NB4 (cell line): ENCODE measurements at places on chromosomes 2 and 18.

DNA sequence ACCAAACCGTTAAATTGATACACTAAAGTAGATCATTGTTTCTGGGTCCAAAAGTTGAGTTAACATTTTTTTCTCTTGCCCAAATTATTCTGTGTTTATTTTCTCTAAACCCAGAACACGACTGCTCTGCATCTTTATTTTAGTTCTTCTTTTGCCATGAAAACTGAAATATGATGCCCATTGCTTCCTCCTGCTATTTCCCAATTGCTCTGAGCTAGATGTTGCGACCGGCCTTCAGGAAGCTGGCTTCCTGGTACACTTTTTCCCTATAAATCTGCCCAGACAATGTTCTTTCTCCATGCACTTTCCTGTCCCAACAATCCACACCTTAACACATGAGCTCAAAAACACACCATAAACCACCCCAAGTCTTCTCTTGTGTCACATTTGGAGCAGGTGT lies 501.4 kb downstream of the FBXO15 start:
- DNase-seq = no peak

- DNase-seq = no peak
These were observed 8.0 kb downstream of the SIX3 start for GRCh38 chr2:44949329-44950151.

DNA sequence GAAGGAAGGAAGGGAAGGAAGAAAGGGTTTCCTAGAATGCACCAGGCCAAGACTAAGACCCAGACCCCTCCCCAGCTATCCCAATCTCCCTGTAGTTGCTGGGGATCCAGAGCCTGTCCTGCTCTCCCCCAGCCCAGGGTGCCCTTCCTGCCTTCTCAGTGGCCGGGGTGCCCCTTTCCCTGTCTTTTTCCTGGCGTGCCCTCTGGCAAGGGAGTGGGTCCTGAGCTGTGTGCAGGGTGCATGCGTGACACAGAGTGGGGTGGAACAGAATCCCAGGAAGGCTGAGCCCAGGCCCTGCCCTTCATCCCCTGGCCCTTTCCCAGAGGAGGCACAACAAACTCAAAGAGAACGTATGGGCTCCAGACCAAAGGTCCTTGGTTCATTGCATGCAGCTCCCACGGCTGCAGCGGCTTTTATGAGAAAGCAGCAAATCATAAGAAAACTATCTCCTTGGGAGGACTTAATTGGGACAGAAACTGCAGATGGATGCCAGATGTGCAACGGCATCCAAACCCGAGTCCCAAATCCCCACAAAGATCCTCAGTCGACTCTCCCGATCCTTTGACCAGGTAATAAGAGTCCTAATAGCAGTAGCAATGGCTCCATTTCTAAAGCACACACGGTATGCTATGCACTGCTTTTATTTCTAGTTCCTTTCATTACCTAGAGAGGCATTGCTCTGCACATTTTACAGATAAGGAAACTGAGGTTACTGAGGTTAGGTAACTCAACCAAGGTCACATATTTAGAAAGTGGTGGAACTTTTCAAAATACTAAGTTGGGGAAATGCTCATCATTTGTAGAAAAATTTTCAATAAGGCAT lies 12.7 kb upstream of the ARID5A start:
- DNase-seq = no peak

- no peak for DNase-seq
These were observed 26.3 kb downstream of the SERPINB13 start for GRCh38 chr18:63613420-63613819.

DNA sequence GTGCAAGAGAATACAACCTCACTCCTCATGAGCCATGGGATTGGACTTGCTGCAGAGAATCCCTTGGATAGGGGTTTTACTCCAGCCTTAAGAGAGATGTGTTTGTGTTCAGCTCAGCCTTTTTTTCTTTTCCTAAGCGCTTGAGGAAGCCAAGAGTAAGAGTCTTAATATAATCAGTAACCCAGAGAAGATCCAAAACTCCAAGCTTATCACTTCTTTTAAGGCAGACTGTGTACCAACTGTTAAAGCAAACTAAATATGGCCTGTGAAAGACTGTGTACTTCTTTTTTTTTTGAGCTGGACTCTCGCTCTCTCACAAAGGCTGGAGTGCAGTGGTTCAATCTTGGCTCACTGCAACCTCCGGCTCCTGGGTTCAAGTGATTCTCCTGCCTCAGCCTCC lies 30.4 kb downstream of the MSGN1 start:
- DNase-seq = no peak

- peak; percentile 59 for DNase-seq
These were observed 664 bp downstream of the CCT4 start for GRCh38 chr2:61887717-61888266.

DNA sequence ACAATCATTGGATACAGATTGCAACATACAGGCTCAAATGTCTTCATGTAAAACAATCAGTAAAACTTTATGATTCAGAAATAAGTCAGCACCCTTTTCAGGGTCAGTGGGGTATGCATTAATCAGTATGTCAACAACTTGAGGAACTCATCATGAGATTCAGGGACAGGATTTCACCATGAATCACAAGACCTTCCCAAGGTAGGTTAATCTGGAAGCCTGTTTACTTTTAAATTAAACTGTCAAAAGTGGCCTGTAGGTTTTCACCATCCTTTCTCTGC lies 104.8 kb downstream of the SP100 start:
- no peak for DNase-seq

- DNase-seq = no peak
These were observed 192.9 kb upstream of the NRXN1 start for GRCh38 chr2:51224790-51225189.

DNA sequence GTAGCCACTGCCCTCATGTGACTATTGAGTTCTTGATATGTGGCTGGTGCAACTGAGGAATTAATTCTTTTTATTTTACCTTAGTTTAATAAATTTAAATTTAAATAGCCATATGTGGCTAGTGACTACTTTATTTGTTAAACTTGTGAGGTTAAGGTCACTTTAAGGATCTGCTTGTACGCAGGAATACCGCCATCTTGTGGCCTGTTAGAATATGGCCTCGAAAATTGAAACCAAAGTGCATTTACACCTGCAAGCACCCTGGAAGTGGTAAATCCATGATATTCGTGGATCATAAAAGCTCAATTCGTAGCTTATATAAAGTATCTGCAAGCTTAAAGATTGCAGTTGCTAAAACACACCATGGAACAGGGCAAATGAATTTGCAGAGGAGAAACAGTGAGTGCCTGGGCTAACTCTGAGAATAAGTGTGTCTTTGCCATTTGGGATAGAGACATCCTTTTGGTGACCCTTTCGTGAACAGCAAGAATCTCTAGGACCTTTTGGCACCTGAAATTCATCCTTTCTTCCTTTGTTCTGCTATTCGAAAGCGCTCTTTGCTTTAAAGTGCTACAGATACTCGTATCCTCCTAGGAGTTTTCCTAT lies 59.9 kb upstream of the REG3A start:
- peak; percentile 70 for DNase-seq

- no peak for DNase-seq
These were observed 112.1 kb downstream of the MCFD2 start for GRCh38 chr2:46803547-46803878.

DNA sequence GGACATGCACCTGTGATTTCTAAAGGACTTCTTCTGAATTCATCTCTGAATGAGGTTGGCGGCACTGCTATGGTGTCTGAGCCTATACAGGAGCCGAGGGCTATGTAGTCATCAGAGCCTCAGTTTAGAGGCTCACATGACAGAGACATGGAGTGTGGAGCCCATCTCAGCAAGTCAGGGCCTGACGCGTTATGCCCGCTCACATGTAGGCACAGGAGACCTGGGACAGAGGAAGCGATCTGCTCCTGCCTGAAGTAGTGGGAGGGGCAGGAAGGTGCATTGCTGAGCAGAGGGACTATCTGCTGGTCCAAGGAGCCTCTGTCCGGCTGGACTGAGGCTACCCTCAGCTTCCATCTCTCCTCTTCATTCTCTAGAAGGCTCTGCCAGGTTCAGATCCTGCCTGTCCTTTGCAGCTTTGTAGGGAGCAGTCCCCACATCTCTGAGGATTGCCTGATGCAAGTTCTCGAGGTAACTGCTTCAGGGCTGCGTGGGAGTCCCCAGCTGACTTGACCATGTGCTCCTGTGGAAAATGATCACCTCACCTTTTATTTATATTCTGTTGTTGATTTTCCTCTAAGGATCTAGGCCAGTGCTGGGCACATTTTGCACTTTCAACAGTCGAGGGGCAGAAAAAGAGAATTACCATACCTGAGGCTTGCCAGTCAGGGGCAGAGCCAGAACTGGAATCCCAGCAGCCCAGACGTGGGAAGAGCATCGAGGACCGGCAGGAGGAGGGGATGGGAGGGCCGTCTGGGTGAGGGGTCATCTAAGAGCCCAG lies 16.6 kb downstream of the KLHL29 start:
- no peak for DNase-seq

- peak; percentile 49 for DNase-seq
These were observed 21.2 kb downstream of the ACTR3 start for GRCh38 chr2:113910967-113911678.

- DNase-seq = no peak
These were observed 10.9 kb downstream of the DDX18 start for GRCh38 chr2:117825437-117825836.

DNA sequence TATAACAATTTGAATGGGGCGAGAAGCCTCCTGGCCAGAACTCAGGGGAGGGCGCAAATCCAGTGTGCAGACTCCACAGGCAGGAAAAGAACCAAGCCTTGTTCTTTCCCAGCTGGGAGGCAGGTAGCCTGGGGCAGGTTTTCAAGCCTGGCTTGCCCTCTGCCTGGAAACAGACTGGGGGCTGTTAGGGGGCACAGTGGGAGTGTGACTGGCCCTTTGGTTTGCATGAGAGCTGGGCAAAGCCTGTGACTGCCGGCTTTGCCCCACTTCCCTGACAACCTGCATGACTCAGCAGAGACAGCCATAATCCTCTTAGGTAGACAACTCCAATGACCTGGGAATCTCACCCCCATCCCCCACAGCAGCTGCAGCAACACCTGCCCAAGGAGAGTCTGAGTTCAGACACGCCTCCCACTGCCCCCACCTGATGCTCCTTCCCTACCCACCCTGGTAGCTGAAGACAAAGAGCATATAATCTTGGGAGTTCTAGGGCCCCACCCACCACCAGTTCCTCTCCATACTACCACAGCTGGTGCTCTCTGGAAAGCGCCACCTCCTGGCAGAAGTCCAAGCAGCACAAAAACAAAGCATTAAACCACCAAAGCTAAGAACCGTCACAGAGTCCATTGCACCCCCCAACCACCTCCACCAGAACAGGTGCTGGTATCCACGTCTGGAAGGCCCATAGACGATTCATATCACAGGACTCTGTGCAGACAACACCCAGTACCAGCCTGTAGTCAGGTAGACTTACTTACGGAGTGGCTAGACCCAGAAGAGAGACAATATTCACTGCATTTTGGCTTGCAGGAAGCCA lies 402.5 kb downstream of the STK39 start:
- DNase-seq = peak; percentile 47

DNA sequence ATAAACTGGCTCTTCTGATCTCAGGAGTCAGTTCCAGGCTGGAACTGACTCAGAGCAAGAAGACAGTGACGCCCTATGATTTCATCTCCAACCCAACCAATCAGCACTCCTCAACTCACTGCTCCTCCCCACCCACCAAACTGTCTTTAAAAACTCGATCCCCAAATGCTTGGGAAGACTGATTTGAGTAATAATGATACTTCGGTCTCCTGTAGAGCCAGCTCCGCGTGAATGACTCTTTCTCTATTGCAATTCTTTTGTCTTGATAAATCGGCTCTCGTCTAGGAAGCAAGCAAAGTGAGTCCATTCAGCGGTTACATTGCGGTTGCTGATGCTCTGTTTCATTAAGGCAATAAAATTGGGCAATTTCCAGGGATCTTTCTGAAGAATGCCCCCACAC lies 1025.3 kb upstream of the CNTNAP5 start:
- no peak for DNase-seq

- DNase-seq = peak; percentile 11
These were observed 231.9 kb upstream of the MGAT5 start for GRCh38 chr2:134021830-134022524.

DNA sequence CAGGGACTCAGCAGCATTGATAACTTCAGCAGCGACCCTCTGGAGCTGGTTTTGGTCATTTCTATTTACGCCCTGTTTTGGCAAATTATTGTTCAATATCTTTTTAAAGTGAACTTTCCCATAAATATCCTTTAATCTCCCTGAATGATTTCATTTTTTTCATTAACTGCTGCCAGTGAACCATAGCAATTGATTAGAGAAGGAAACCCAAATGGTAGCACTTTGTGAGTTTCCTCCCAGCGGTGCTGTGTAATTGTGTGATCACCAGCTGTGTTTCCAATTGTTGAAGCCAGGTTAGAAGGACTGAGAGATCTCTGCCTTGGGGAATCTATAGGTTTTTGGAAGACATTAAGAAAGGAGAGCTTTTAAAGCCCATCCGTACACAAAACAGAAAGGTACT lies 16.3 kb downstream of the MAP3K20 start:
- DNase-seq = no peak
